ENCODE measurements at places on chromosomes 6 and 20. TPM values are rescaled to one million over a fixed set of nuclear protein-coding genes. Genes with fewer than 3 reads are reported as not detected.

DNA sequence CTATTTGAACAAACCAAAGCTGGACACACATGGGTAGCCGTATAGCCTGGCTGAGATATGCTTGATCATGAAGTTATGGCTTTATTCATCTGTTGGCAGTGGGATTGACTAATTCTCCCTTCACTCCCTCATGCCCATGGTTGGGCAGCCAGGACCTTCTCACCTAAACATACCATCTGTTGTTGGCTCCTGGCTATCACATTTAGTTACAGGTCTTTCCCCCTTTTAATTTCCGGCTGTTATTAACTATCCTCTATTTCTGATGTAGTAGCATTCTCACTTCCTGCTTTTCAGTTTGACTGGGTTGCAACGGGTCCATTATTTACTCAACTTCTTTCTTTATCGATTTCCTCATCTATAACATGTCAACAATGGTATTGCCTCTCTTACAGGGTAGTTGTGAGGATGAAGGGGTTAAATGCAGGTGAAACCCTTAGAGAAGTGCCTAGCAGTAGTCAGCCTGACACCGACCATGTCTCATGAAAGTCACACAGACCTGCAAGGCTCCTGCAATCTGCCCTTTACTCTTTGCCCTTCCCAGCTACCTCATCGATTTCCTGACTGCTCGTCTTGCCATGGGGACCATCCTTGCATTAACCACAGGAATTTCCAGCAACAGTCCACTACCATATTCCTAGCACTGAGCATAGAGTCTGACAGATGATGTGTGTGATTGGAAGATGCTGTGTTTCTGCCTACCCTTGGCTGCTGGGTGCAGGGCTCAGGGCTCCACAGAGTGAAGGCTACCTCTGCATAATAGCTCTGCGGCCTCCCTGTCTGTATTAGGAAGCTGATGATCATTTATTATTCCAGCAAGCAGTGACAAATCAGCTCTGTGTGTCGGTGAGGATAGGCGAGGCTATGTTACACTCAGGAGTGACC is 42.2 kb downstream of the PPP1R14C start:
- no peak for DNase-seq

- no peak for DNase-seq
Observed at GRCh38 chr6:148524976-148525375, 182.3 kb downstream of the SASH1 start.

- no peak for DNase-seq
Observed at GRCh38 chr6:138724015-138724414, 49.6 kb upstream of the CCDC28A start.

- DNase-seq, result no peak
Observed at GRCh38 chr6:44564906-44565524, 177.5 kb downstream of the CDC5L start.

- no peak for DNase-seq
Observed at GRCh38 chr20:47974234-47974878, 189.1 kb upstream of the SULF2 start.

DNA sequence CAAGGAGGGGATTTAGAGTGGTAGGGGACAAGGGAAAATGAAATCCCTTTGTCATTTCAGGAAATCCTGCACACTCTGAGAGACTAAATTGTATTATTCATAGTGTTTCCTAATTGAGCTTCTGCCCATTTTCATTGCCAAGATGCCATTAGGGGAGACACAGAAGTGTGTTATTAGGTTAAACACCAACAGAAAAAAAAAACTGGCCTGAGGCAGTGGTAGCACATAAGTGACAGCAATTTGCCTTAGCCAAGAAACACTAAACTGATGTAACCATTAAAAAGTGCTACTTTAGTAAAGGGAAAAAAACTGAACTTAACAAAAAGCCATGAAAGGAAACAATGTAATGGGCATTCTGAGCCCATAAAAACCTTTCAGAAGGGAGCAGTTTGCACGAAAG is 270.5 kb upstream of the PLN start:
- no peak for DNase-seq

DNA sequence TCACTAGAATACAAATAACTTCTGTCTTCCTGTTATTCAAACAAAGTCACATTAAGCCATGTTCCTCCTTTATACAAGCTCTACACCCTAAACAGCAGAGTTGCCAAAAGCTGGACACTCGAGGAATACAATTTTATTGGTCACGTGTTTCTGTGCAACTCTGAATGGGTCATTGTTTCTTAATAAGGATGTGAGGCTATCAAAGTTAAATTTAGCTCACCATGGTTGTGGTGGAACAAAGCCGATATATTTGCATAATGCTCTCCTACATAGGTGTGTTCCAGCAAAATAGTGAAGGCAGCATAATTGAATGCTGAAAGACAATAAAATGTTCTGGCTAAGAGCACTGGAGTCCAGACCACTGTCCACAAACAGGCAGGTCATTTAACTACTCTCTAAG is 36.9 kb upstream of the CD2AP start:
- DNase-seq, result no peak

- no peak for DNase-seq
Observed at GRCh38 chr6:53837865-53838769, 43.3 kb downstream of the LRRC1 start.

DNA sequence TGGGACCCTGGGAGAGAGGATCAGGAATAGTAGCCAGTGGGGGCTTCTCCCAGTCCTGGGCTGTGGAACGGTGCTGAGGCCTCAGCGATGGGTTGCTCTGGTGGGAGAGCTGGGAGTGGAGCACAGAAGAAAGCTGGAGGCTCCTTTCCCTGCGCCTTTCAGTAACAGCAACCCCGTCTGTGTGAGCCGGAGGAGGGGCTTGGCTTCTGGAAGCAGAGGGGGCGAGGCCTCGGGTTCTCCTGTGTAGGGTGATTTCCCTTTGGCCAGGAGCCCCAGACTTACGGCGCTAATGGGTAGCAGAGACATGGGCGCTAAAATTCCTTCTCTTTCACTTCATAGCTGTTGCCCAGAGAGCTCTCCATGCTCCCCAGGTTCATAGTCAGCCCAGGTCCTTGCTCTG is 55.0 kb downstream of the DAAM2 start:
- DNase-seq, result no peak

DNA sequence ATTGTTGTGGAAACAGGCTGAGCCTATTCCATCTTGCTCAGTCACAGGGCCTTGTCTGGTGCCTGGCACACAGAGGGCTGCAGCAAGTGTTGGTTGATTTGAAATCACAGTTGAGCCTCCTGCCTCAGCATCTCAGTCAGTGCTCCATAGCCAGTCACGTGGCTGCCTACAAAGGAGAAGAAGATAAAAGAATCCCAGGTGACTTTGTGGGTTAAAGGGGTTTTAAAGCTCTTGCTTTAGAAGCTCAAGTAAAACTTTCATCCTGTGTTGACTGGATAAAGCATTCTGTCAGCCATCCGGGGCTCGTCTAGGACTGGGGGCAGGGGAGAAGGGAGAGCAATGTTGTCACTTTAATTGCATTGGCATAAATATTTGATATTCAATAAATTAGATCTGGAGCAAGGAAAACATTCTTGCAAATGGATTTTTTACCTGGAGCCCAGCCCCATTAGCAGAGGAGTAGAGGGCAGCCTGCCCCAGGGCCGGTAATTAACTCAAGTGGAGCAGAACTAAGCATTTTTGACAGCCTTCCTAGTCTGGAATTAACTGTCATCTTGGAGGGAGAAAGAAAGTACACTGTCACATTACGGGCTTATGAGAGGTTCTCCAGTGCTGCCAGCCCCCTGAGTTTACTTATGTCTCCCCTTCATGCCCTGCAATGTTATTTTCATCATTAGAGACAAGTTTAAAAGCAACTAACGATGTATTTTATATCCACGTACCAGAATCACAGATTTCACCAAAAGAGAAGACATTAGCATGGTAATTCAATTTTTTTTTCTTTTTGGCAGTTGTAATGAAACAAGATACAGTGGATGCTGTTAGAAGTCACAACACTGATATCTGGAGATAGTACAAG is 71.7 kb upstream of the GTSF1L start:
- no peak for DNase-seq

DNA sequence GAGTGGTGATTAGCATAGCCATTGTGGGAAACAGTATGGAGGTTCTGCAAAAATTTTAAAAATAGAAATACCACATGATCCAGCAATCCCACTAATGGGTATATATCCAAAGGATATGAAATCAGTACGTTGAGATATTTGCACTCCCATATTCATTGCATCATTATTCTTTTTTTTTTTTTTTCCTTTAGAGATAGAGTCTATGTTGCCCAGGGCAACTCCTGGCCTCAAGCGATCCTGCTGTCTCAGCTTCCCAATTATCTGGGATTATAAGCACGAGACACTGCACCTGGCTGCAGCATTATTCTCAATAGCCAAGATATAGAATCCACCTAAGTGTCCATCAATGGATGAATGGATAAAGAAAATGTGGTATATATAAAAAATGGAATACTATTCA is 6.9 kb upstream of the MCCD1 start:
- DNase-seq, result no peak

DNA sequence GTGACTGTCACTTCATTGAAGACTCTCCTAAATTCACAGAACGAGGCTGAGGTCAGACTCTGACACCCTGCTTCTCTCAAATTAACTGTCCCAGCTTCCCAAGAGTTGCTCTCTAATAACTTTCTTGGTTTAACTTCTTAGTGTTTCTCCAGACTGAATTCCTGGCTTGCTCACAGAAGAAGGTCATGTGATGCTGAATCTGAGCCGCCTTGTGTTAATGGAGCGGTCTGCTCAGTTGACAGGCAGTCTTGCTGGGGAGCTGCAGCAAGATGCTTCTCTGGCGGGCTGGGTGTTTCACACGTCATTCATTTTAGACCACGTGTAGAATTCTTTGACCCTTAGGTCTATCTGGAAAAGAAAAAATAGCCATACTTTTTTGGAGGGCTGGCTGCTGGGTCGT is 107.3 kb downstream of the FOXO3 start:
- no peak for DNase-seq

- no peak for DNase-seq
Observed at GRCh38 chr20:38252292-38253288, 7.9 kb downstream of the KIAA1755 start.

DNA sequence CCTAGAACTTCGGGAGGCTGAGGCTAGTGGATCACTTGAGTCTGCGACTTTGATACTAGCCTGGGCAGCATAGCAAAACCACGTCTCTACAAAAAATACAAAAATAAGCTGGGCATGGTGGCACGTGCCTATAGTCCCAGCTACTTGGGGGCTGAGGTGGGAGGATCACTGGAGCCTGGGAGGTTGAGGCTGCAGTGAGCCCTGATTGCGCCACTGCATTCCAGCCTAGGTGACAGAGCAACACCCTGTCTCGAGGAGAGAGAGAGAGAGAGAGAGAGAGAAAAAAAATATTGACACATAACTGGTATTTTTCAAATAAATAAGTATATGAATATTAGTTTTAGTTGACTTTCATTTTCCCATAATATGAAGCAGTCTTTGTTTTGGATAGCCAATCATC is 222.2 kb downstream of the BTBD9 start:
- no peak for DNase-seq

- no peak for DNase-seq
Observed at GRCh38 chr6:4794140-4794707, 18.0 kb downstream of the CDYL start.

GRCh38 chr6:86969573-86969972 is 32.2 kb downstream of the HTR1E start:
- DNase-seq, result no peak

DNA sequence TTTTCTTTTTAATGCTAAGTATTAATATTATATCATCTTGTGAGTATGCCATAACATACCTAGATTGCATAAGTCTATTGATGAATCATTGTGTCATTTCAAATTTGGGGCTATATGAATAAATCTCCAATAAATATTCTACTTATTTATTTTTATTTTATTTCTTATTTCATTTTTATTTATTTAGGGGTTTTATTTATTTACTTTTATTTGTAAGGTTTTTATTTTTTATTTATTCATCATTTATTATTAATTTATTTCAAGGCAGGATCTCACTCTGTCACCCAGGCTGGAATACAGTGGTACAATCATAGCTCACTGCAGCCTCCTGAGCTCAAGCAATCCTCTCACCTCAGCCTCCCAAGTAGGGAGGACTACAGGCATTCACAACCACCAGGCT is 36.3 kb downstream of the BMP5 start:
- no peak for DNase-seq

- no peak for DNase-seq
Observed at GRCh38 chr6:33571637-33572316, 8.3 kb downstream of the BAK1 start.

- no peak for DNase-seq
Observed at GRCh38 chr6:159463119-159463829, 229.8 kb downstream of the SOD2 start.

DNA sequence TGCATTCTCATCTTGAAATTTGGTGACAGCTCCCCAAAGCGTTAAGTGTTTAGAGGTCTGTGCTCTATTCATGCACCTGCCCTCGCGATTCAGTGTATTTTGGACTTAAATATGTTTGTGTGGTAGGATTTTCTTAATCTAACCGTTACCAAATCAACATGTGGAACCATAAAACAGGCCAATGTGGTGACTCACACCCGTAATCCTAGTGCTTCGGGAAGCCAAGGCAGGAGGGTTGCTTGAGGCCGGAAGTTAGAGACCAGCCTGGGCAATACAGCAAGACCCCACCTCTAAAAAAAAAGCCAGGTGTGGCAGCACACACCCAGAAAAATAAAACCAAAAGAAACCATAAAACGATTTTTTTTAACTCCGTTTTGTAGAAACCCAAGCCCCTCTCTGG is 31.5 kb downstream of the PYGB start:
- no peak for DNase-seq

Gene HDGFL1
- not detected for total RNA-seq

Gene TMEM217
- total RNA-seq, result 0.63 TPM

Gene HUS1B
- total RNA-seq, result 0.18 TPM

Gene FAM209B
- total RNA-seq, result 0.71 TPM

Gene MUC21
- total RNA-seq, result not detected

Gene CFB
- total RNA-seq, result 0.92 TPM

Gene DDO
- 0.07 TPM for total RNA-seq

Gene GID8
- 25.5 TPM for total RNA-seq

Gene RAET1L
- 1.1 TPM for total RNA-seq

Gene SPDEF
- 0.07 TPM for total RNA-seq

Gene OR2H1
- not detected for total RNA-seq

Gene ZSCAN26
- 10.1 TPM for total RNA-seq

Gene RBBP8NL
- not detected for total RNA-seq

Gene EYS
- 0.07 TPM for total RNA-seq

Gene UNC5CL
- 0.28 TPM for total RNA-seq

Gene BHLHE23
- not detected for total RNA-seq

Data from foreskin keratinocyte (primary cell).